Ovary (tissue), 10 donors: ENCODE measurements at places on chromosomes 4 and X.

DNA sequence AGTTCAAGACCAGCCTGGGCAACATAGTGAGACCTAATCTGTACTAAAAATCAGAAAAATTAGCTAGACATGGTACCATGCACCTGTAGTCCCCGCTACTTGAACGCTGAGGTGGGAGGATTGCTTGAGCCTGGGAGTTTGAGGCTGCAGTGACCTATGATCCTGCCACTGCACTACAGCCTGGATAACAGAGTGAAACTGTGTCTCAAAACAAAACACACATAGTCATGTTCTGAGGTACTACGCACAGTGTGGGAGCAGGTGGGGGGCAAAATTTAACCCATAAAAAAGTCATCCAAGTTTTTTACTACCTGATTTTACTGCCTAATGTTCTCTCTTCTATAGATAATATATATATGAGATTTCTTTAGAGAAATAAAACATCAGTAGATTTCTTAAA is 28.4 kb downstream of the HSPA4L start:
- DNase-seq = no peak

GRCh38 chr4:101651778-101652177 is 138.8 kb upstream of the BANK1 start:
- DNase-seq = no peak

GRCh38 chr4:76545226-76545884 is 110.3 kb downstream of the SHROOM3 start:
- no peak for DNase-seq

DNA sequence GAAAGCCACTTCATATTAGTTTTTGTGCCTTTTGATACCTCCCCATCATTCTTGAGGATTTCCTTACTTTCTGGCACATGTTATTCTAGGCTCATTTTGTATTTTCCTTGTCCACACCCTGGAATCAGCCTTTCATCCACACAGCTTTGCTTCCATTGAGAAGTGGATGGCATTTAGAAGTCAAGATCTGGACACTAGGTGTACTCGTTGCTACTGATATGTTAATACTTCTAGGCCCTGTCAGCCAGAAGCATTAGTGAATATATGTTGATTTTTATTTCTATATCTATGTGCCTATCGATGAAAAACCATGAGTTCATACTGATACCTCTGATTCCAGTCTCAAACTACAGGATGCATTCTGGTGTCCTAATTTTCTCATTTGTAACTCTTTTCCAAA is 73.2 kb downstream of the ARHGAP24 start:
- no peak for DNase-seq

DNA sequence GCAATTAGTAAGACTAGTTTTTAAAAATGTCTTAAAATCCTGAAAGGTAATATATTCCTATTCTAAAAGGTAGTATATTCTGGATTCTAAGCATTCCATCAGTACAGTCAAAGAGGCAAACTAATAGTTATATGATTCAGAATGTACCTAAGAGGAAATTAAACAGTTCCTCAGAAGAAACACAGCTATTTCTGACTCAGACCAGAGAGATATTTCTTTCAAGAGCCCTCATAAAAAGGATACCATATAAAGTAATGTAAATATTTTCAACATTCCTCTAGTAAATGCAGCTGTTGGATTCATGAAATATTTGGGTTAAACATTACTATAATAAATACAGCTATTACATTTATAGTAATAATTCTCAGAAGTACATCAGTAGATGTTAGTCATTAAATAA is 358.3 kb downstream of the MAGEB5 start:
- no peak for DNase-seq

GRCh38 chr4:112516471-112517066 is 589 bp upstream of the NEUROG2 start:
- no peak for DNase-seq
